ENCODE measurements at places on chromosomes 3 and 15. TPM values are rescaled to one million over a fixed set of nuclear protein-coding genes. Genes with fewer than 3 reads are reported as not detected.

The ZMAT3 gene
- total RNA-seq, result 6.6 TPM

DNA sequence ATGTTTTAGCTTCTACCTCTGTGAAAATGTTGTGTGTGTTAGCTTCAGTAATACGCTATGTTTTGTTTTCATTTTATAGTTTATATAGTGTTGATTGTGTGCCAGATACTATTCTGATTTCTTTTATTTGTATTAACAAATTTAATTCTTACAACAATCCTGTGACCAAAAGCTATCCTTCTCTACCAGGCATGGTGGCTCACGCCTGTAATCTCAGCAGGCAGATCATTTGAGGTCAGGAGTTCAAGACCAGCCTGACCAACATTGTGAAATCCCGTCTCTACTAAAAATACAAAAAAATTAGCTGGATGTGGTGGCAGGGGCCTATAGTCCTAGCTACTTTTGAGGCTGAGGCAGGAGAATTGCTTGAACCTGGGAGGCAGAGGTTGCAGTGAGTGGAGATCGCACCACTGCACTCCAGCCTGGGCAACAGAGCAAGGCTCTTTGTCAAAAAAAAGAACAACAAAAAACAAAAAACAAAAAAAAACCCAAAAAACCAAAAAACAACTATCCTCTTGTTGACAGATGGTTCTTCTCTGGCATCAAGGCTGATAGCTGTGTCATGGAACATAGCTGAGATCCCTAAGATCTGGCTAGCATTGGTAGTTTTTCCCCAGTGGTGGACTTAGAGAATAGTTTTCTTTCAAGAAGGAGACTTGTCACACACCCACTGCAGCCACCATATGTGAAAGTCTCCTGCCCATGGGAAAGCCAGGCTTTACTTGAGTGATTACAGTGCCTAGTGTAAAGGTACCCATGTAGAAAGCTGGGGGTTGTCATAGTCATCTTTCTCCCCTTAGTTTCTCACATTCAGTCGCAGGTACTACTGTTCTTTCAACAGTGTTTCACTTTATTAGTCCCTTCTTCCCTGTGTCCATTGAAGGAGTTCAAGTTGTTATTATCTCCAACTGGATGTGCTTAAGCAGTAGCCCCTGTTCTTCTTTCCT lies 116.5 kb downstream of the UBE2E2 start:
- H3K27me3 ChIP-seq, result no peaks in the 10 kb centered on the region
- no peak overlapping the region for H3K4me3 ChIP-seq
- no peak for DNase-seq

The MGLL gene
- 20.2 TPM for total RNA-seq

GRCh38 chr15:80581976-80582375 lies 113.1 kb upstream of the ABHD17C start:
- no peaks in the 10 kb centered on the region for H3K27me3 ChIP-seq
- DNase-seq, result no peak
- H3K27ac ChIP-seq, result no peak overlapping the region
- H3K36me3 ChIP-seq, result no peaks in the 10 kb centered on the region

DNA sequence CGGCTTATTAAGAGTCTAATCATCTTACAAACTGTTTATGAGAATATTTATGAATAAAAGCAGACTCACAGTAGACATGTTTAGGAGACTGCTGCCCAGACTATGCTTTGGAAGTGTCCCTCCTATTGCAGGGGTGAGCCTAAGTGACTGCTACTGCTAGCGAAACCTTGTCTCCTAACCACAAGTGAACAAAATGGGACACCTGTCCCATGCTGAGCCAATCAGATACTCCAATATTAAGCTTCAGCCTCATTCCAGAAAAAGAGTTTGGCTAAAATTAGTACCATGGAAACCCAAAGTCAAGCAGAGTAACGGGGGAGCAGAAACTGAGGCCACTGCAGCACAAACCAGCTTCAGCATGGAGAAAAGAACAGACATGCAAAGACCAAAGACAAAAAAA lies 4.6 kb downstream of the DENND6A start:
- H3K4me3 ChIP-seq, result no peak overlapping the region
- DNase-seq, result no peak
- H3K27ac ChIP-seq, result no peak overlapping the region

DNA sequence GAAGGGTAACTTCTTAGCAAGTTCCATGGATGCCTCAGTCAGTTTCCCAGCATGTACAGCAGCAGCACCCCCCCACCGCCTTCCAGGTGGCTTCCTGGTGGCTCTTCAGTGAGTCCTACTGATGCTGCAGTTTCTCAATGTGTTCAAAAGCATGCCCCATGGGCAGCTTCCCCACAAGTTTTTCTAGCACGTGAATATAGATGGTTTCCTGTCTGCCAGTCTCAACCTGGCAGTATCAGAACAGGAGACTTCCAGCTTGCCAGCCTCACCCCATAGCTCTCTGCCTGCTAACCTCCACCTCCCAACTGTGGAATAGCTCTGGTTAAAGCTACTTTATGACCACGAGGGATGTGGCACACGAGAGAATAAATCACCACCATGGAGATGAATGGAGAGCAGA lies 188.3 kb upstream of the SLCO3A1 start:
- H3K27me3 ChIP-seq, result no peaks in the 10 kb centered on the region
- no peaks in the 10 kb centered on the region for H3K4me1 ChIP-seq
- H3K27ac ChIP-seq, result no peak overlapping the region
- no peak for DNase-seq
- H3K36me3 ChIP-seq, result no peaks in the 10 kb centered on the region
- no peak overlapping the region for H3K4me3 ChIP-seq

DNA sequence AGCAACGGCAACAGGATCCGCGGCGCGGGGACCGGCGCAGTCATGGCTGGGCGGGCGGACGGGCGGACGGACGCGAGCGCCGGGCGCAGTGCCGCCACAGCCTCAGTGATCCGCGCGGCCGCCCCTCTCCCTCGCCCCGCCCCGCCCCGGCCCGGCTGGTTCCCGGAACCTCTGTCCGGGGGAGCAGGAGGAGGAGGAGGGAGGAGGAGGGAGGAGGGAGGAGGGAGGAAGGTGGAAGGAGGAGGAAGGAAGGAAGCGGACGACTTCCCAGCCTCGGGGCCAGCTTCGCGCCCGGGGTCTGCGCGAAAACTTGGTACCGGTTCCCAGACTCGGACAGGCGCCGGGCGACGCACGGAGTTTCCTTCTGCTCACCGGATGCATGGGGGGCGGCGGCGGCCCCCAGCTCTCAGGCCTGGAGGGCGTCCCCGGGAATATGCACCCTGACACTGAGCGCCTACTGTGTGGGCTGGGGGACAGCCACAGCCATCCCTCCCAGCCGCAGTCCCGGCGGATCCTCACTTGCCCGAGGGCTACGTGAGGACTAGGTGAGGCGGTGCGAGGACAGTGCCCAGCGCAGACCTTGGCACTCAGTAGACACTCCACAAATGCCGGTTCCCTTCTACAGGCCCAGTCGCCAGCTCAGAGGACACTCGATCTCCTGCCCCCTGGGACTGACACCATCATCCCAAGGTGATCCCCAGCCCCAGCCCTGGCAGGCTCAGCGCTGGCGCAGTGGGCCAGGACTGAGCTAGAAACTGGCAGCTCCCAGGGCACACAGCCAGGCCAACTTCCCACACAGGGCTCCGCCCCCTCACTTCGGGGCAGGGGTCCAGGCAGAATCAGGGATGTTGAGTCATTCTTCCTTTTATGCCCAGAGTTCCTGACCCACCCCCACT lies at the start of gene SHISA5:
Gene SHISA5 (minus strand): TSS at position 124 of the 896 bp plus-strand sequence. CDS start 80 bp downstream, at position 44.
- H3K36me3 ChIP-seq, result no peaks in the 10 kb centered on the region
- peaks cover 31% of the 10 kb centered on the region for H3K4me1 ChIP-seq
- no peaks in the 10 kb centered on the region for H3K27me3 ChIP-seq

GRCh38 chr3:127984241-127984975 lies 67.8 kb upstream of the SEC61A1 start:
- no peaks in the 10 kb centered on the region for H3K4me1 ChIP-seq
- no peak for DNase-seq
- H3K36me3 ChIP-seq, result no peaks in the 10 kb centered on the region
- H3K27me3 ChIP-seq, result no peaks in the 10 kb centered on the region
- H3K4me3 ChIP-seq, result no peak overlapping the region

GRCh38 chr15:75067123-75067830 lies 43.9 kb downstream of the PPCDC start:
- no peaks in the 10 kb centered on the region for H3K27me3 ChIP-seq
- no peak overlapping the region for H3K4me3 ChIP-seq
- H3K4me1 ChIP-seq, result peaks cover 15% of the 10 kb centered on the region
- no peaks in the 10 kb centered on the region for H3K36me3 ChIP-seq
- no peak overlapping the region for H3K27ac ChIP-seq
- no peak for DNase-seq

- H3K36me3 ChIP-seq, result no peaks in the 10 kb centered on the region
- DNase-seq, result no peak
- H3K27ac ChIP-seq, result no peak overlapping the region
- no peaks in the 10 kb centered on the region for H3K4me1 ChIP-seq
- no peak overlapping the region for H3K4me3 ChIP-seq
- H3K27me3 ChIP-seq, result no peaks in the 10 kb centered on the region
These were observed 801.1 kb upstream of the LMCD1 start for GRCh38 chr3:7700539-7700938.

- no peak overlapping the region for H3K4me3 ChIP-seq
- no peaks in the 10 kb centered on the region for H3K27me3 ChIP-seq
- H3K36me3 ChIP-seq, result no peaks in the 10 kb centered on the region
- no peak overlapping the region for H3K27ac ChIP-seq
- peak; percentile 37 for DNase-seq
These were observed 54.0 kb upstream of the DLG1 start for GRCh38 chr3:197352382-197352781.

DNA sequence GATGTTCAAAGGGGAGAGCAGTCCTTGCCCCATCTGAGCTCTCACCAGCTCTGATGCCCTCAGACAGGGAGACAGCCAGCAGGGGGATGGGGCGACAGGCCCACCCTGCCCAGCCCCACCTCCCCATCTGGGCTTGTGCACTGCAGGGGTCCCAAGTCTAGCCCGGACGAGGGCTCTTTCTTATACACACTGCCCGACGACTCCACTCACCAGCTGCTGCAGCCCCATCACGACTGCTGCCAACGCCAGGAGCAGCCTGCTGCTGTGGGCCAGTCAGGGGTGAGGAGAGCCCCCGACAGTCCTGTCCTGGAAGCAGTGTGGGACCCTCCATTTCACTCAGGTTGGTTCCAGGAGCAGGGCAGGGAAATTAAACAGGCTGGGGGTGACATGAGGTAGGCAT lies 73.9 kb downstream of the BOC start:
- H3K27me3 ChIP-seq, result no peaks in the 10 kb centered on the region
- peaks cover 20% of the 10 kb centered on the region for H3K4me1 ChIP-seq
- no peak for DNase-seq
- no peaks in the 10 kb centered on the region for H3K36me3 ChIP-seq

The CPNE9 gene
- not detected for total RNA-seq

DNA sequence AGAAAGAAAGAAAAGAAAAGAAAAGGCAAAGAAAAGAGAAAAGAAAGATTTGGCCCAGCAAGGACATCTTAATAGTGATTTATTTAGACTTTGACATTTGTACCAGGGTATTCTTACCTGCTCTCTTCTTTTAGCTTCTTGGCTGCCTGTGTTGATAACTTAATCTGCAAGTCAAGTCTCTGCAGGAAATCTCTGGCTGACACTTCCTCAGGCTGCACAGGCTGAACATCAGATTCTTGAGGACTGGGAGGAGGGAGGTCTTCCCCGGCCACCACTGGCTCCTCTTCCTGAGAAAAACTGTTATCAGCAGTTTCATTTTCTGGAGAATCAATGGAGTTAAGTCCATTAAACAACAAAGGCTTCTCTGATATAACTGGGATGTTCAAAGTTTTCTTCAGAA lies 12.8 kb downstream of the LYSMD2 start:
- H3K36me3 ChIP-seq, result no peaks in the 10 kb centered on the region
- no peaks in the 10 kb centered on the region for H3K27me3 ChIP-seq
- no peak overlapping the region for H3K4me3 ChIP-seq
- no peak for DNase-seq
- peaks cover 13% of the 10 kb centered on the region for H3K4me1 ChIP-seq

The TUSC7 gene
- total RNA-seq, result not detected

DNA sequence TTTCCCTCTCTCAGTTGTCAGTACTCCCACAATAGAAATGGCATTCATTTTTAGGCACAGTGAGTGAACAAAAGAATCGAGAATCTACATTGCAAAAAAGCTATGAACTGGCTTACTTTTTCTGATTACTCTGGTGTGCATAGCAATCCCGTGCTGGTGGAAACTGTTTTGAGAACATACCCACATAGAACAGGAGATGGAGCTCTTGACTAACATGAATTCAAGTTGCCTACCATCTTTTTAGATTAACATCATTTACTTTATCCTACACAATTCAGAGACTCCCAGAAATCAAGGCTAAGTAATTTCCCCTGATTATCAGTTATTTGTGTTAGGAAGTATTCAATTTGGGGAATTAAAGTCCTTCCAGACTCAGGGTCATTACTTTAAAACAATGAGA lies 326.6 kb downstream of the ARPP21 start:
- no peak overlapping the region for H3K4me3 ChIP-seq
- no peaks in the 10 kb centered on the region for H3K4me1 ChIP-seq
- H3K27ac ChIP-seq, result no peak overlapping the region
- DNase-seq, result no peak
- H3K36me3 ChIP-seq, result no peaks in the 10 kb centered on the region
- H3K27me3 ChIP-seq, result no peaks in the 10 kb centered on the region

The CAPN3 gene
- 6.3 TPM for total RNA-seq

DNA sequence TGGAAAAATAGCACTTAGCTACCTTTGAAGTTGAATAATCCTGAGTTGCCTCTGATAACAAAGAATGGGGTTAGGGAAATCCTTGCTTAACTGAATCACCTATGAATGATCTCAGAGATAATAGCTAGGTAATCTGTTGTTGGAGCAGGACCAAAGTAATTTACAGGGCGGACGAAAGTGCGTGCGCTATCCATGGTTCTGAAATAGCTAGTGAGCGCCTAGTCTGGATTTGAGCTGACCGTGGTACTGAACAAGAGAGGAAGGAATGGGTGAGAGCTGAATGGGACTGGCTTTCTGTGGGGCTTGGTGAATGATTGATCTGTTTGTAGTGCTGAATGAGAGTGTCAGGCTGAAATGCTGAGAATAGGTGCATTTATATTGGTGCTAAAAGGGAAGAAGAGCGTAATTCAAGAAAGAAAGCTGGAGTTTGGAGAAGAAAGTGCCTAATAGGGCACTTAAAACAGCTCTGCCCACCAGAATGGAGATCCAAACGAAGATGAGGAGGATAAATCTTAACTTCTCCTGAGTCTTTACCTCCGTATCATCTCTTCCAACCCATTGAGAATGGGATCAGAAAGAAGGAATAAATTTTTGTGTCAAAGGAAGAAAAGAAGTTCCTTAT lies 10.1 kb downstream of the SCN10A start:
- peak; percentile 36 for DNase-seq
- no peaks in the 10 kb centered on the region for H3K27me3 ChIP-seq
- H3K36me3 ChIP-seq, result no peaks in the 10 kb centered on the region
- no peak overlapping the region for H3K27ac ChIP-seq
- no peaks in the 10 kb centered on the region for H3K4me1 ChIP-seq

The ITIH4 gene
- total RNA-seq, result 60.7 TPM

- H3K36me3 ChIP-seq, result no peaks in the 10 kb centered on the region
These were observed 174.2 kb upstream of the FRMD4B start for GRCh38 chr3:69560116-69560515.

The WNT7A gene
- total RNA-seq, result under 0.01 TPM

DNA sequence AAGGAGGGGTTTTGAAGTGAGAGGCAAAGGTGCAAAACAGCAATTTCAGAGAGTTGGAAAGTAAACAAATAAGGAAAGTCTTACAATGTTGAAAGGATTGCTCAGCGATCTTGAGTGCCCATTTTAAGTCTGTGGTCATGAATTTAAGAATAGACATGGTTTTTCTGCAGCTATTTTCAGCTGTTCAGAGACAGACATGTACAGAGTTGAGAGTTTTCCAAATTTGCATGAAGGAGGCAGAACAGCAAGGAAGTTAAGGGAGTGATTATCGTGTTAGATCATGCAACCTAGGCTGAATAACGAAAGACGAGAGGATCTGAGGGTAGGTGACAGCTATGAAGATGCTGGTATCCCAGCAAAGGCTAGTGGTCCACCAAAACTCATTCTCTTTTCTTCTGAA lies 37.2 kb downstream of the DET1 start:
- H3K4me1 ChIP-seq, result no peaks in the 10 kb centered on the region
- no peaks in the 10 kb centered on the region for H3K27me3 ChIP-seq
- no peak for DNase-seq
- no peaks in the 10 kb centered on the region for H3K36me3 ChIP-seq

The CXCR6 gene
- 2.9 TPM for total RNA-seq
